ENCODE measurements at places on chromosomes 3 and 15.

DNA sequence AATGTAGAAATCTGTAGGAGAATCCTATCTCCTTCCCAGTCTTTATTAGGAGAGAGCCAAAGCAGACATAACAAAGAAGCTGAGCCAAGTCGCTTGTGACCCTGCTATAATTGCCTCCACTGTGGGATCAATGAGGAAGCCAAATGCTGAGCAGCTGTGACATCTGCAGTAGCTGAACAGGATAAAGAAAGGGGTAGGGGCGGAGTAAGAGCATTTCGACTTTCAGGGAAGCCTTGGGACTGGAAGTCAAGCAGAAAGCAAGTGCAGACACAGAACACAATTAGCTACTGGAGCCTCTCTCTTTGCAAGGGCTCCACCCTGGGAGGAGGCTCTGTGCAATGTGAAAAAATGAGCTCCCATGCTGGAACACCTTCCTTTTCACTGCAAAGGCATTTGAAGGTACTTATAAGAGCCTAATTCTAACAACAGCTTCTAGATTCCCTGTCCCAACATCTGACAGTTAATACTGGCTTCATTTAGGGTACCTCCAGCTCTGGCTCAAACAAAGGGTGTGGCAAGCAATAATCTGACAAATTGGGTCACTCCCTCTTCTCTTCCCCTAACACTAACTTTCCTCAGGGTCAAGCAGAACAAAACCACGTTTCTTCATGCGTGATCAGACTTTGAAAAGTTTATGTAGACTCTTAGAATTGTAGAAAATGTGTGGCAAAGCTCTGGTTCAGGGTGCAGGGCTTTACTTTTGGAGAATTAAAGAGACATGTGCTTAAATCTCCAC lies 166.4 kb downstream of the CADPS start:
- peak; percentile 41 for DNase-seq

- no peak for DNase-seq
Observed at GRCh38 chr3:14959359-14959943, 12.1 kb downstream of the NR2C2 start.

DNA sequence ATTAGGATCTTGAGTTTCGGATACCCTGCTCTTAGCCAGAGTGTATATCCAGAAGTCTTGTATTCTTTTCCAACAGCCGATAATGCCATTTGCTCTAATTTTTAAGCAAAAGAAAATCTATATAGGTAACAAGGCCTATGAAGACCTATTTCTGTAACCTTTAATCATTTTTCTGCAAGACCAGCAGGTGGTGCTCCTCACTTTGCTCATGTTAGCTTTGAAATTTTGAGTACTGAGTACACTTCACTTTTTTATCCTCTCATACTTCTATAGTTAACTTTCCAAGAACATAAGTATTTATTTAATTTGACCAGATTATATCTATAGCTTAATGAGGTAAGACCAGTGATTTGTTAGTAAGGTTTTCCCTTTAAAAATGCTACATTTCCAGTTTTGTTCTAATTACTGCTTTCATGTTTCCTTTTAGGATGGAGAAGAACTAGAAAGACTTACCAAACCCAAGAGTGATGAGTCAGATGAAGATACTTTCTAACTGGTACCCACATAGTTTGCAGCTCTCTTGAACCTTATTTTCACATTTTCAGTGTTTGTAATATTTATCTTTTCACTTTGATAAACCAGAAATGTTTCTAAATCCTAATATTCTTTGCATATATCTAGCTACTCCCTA lies 20.5 kb downstream of the SLC35A5 start:
- DNase-seq = peak; percentile 64

DNA sequence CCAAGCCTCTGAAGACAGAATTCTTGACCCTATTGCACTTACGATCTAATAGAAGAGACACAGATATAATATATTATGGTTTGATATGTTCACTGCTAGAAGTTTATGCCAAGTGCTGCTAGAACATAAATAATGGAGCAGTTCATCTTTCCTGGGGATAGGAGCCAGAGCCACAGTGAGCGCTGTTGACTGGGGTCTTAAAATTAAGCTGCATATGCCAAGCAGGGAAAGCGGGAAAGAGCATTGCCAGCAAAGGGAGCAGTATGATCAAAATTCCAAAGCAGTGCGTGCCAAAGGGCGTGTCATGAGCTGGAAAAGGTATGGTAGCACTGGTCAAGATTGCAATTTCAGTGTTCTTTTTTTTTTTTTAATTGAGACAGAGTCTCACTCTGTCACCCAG lies 49.1 kb upstream of the ABHD2 start:
- no peak for DNase-seq

- peak; percentile 9 for DNase-seq
Observed at GRCh38 chr15:29130476-29130875, 139.1 kb downstream of the NSMCE3 start.

DNA sequence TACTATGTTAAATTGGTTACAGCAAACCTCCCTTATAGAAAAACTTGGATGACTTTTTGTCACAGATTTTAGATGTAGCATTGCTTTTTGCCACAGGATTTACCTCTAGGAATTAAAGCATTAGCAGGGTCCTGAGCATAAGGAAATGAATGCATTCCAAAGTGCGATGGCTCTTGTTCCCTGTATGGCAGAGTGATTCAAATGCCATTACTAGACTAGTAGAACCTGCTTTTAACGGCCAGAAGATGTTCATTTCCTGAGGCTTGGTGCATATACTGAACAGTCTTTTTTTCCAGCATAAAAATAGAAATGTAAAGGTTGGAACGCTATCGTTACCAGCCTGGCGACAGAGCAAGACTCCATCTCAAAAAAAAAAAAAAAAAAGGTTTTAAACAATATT lies 59.4 kb downstream of the WNT5A start:
- DNase-seq = no peak

GRCh38 chr3:99714575-99714974 lies 76.2 kb downstream of the COL8A1 start:
- DNase-seq = no peak

DNA sequence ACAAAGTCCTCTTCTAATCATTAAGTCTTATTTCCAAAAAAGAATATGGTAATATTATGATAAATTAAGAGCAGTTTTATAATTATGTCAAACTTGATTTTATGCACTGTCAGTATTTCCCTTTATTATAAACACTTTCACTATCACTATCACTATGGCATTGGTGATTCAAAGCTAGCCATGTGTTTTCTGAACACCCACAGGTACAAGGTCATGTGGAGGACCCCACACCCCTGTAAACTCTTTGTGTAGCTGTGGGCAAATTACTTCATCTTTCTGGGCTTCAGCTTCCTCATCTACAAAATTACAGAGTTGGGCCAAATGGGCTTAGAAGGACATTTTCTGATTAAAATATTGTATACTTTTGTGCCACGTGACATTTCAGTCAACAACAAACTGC lies 41.7 kb downstream of the FBXL22 start:
- DNase-seq = no peak

Measured in right hindlimb (tissue), 1 donor.